ENCODE measurements at places on chromosomes 2 and 18.

- DNase-seq: peak; percentile 69
Measured at GRCh38 chr2:85753525-85754312, at the start of gene ATOH8. TSS of gene ATOH8 (plus strand) at chr2:85753991. CDS start at chr2:85754190, 199 bp downstream.

GRCh38 chr2:138877421-138877820 is 97.2 kb upstream of the NXPH2 start:
- DNase-seq: no peak

- DNase-seq: no peak
Measured at GRCh38 chr2:148745151-148745851, 100.8 kb downstream of the EPC2 start.

- peak; percentile 85 for DNase-seq
Measured at GRCh38 chr2:62570861-62571698, 65.1 kb upstream of the TMEM17 start.

DNA sequence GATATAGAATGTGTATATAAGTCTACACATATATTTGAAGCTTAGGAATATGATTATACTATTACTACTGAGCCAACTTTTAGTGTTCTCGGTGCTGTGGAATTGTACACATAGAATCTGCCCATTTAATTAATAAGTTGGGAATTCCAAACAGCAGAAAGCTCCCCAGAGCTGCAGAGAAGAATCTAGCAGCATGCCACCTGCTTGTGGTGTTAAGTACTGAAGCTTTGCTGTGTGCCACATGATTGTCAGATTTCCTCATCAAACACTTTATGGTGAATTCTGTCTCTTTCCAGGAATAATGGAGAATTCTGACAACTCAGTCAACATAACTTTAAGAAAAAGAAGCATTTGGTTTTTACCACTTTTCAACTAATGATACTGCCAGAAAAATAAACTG is 117.8 kb downstream of the WDSUB1 start:
- DNase-seq: no peak

DNA sequence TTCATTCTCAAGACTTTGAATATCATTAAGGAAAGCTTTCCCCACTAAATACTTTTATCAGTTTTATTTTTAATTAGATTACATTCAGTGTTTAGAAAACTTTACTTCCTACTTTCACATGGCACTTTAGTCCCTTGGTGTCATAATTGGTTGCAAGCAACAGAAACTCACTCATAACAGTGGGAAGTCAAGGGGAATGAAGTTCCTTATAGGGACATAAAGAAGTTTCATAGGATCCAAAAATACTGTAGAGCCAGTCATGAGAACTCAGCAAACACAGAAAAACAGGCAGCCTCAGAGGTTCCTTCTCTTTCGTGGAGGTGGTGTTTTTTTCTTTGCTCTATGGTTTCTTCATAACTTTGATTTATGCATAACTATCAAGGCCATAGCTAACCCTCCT is 809.0 kb downstream of the BCL11A start:
- no peak for DNase-seq

DNA sequence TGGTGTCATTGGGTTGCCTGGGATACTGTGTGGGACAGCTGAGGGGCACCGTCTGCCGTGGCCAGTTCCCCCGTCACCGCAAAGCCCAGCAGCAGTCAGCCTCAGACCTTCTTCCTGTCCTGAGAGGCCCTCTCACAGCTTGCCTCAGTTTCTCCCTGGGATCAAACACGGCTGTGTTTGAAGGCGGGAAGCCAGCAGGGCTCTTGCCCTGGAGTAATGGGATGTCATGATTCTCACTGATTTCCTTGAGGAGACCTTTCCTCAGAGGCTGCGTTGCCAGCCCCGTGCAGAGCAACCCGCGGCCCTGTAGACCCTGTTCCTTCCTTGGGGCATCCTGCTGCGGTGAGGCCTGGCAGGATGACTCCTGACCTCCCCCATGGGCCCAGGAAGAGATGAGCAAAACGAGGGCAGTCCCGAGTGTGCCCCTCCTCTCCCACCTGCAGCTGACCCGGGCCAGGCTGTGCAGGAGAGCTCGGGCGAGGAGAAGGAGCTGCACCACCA is 13.9 kb upstream of the NFATC1 start:
- DNase-seq: no peak

- DNase-seq: no peak
Measured at GRCh38 chr2:166841679-166842078, 46.6 kb upstream of the XIRP2 start.

- DNase-seq: no peak
Measured at GRCh38 chr2:138104071-138104470, 139.8 kb downstream of the HNMT start.

GRCh38 chr18:33826151-33826550 is 248.1 kb downstream of the ASXL3 start:
- no peak for DNase-seq

DNA sequence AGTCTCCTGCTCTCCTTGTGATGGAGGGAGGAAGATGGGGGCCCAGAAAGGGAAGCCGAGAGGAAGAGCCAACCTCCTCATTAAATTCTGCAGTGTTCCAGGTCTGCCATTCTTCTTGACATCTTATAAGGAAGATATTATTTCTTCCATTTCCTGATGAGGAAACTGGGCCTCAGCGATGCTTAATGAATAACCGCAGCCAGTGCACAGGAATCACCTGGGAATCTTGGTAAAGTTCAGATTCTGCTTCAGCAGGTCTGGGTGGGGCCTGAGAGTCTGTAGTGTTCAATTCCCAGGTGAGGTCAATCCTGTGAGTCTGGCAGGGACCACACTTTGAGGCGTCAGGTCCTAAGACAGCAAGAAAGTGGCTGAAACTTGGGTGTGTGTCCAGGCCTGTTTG is 17.3 kb downstream of the PCARE start:
- DNase-seq: no peak

GRCh38 chr18:9617006-9617542 is 2.7 kb upstream of the PPP4R1 start:
- DNase-seq: no peak

DNA sequence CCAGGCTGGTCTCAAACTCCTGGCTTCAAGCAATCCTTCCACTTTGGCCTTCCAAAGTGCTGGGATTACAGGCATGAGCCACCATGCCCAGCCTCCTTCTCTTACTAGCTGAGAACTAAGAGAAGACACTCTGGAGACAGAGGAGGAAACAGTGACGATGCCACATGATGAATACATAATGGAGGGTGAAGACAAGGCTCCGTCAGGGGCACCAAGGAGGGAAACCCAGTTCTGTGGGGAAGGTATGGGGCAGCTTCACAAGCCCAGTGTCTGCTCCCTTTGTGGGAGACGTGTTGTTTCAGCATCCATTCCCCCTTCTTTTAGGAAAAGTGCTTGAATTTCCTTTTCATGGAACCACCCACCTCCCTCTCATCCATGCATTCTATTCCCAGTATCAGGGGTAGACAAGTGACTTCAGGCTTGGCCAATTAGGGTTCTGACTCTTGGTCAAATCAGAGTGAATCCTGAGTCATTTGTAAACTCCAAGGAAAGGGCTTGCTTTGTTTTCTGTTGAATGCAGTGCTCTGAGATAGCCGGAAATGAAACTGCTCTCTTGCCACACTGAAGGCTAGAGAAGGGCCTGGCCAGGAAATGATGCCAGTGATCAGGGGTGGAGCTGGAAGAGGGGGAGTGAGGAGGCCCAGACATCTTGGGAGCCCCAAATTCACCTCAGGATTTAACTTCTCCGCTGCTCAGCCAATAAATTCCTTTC is 23.7 kb downstream of the TMEM127 start:
- no peak for DNase-seq

DNA sequence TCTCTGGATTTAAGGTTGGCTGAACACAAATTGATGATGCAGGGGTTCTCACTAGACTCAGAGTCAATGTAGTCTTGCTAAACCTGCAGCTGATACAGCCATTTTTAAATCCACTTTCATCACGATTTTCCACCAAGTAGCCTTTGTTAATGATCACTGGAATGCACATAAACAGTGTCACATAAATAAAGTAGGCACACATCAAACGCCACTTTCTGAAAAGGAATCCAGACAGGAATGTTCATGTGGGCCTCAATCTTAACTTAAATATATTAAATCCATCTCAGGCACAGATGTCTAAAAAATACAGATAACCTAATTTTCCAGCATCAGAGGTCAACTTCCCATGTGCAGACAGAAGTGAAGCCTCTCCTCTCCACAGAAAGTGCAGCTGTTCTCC is 58.3 kb downstream of the LAMA1 start:
- DNase-seq: no peak

DNA sequence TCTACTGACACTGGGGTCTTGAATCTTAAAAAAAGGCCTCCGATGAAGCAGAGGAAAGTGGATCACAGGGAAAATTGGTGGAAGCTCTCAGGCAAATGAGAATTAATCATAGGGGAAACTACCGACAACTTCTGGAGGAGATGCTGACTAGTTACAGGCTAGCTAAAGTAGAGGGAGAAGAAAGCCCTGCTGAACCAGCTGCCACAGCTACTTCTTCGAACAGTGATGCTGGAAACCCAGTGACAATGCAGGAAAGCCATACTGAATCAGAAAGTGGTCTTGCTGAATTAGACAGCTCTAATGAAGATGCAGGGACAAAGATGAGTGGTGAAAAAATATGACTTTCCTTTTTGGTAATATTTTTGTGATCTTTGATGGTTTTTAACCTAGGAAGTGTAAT is 44.9 kb upstream of the SLC3A1 start:
- DNase-seq: no peak

All from large intestine (tissue), 12 donors.